ENCODE measurements at places on chromosomes 16 and 17.

DNA sequence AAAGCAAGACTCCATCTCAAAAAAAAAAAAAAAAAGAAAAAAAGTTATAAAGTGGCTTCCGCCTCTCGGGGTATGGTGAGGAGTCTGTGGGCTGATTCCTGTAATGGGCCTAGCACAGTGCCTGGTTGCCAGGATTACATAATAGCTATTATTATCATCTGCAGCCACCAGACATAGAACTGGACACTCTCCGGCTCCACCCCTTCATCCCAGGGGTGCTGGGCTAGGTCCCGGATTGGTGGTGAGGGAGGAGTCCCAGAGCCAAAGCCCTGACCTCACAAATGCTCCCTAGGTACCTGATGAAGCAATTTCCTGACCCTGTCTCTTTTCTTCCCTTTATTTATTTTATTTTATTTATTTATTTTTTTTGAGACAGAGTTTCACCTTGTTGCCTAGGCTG lies 11.6 kb upstream of the ADGRG1 start:
- DNase-seq = no peak

- DNase-seq = no peak
These were observed 65.1 kb downstream of the SMURF2 start for GRCh38 chr17:64596988-64597387.

- DNase-seq = no peak
These were observed 421.9 kb downstream of the PMP22 start for GRCh38 chr17:14843086-14843795.

DNA sequence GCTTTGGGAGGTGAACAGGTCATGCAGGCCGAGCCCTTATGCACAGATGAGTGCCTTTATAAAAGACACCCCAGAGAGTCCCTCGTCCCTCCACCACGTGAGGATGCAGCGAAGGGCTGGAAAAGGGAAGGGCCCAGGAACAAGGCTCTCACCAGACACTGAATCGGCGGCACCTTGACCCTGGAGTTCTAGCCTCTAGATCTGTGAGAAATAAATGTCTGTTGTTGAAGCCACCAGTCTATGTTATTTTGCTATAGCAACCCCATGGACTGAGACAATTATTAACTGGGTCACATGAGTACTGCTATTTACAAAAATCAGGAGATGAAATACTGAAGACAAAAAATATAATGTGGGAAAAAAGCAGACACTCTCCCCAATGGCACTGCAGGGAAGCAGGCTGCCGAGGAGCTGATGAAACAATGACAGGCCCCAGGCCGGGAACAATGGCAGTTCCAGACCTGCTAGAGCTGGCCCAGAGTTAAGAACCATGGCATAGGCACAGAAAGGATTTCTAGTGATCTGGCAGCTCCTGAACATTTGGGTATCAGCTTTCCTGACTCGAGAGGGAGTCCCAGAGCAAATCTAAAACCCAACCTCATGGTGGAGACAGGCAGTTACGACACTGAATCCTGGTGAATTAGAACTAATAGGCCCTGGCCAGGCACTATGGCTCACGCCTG lies 17.8 kb upstream of the GGA2 start:
- DNase-seq = no peak

DNA sequence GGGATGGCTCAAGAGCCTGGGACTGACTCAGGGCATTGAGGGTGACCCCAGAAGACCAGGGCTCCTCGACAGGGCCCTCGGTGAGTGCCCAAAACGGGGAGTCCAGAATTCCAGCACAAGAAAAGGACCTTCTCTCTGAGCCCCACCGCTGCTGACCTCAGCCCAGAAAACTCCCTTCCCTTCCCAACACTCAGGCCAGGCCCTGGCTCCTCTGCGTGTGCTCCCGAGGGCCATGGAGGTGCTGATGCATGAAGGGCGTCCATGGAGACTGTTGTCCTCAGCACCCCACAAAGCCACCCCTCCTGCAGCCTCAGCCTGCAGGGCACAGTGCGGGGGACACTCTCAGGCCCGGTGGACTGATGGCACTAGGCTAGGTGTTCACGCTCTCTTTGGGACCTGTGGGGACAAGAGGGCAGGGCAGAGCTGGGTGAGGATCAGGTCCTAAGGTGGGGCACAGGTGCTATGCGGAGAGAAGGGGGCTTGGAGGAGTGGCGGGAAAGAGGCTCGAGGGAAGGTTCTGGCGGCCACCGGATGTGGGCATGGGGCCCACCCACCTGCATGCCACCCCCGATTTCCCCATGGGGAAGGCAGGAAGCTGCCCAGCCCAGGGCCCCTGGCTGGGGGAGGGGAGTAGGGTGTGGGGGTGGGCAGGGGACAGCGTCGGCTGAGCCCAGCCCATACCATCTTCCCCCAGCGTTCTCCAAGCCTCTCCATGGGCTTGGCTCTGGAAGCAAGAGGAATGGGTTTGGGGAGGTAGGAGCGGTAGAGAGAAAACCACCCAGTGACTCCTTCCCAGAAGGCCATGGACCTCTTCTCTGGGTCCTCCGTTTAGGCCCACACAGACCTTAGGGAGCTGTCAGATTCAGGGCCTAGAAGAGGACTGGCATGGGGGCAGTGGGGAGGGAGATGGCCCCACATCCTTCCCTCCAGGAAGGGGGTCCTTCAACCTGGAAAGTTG lies 4.5 kb upstream of the TSPOAP1 start:
- no peak for DNase-seq

GRCh38 chr17:83109793-83110645 lies 30.6 kb downstream of the METRNL start:
- DNase-seq = no peak

GRCh38 chr17:2903193-2903974 lies 107.1 kb downstream of the RAP1GAP2 start:
- no peak for DNase-seq

GRCh38 chr16:28990375-28991040 lies 5.7 kb downstream of the LAT start:
- DNase-seq = no peak

GRCh38 chr16:46748775-46749705 lies 896 bp upstream of the MYLK3 start:
- no peak for DNase-seq

DNA sequence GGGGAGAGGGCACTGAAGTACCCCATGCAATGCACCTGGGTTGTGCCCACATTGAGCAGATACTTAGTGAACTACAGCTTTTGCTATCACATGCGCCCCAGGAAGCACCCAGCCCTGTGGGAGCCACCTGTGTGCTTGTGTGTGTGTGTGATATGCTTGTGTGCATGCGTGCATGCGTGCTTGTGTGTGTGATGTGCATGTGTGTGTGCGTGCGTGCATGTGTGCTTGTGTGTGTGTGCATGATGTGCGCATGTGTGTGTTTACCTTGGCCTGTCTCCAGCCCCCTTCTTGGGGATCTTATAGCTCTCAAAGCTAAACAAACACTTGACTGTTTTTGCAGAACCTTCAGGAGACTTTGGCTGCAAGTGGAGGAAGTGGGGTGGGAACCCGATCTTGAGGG lies 841 bp downstream of the C16orf89 start:
- DNase-seq = no peak

- DNase-seq = no peak
These were observed 5.7 kb downstream of the LLGL1 start for GRCh38 chr17:18231164-18231563.

- peak; percentile 67 for DNase-seq
These were observed 1.7 kb upstream of the CBX8 start for GRCh38 chr17:79798299-79799173.

DNA sequence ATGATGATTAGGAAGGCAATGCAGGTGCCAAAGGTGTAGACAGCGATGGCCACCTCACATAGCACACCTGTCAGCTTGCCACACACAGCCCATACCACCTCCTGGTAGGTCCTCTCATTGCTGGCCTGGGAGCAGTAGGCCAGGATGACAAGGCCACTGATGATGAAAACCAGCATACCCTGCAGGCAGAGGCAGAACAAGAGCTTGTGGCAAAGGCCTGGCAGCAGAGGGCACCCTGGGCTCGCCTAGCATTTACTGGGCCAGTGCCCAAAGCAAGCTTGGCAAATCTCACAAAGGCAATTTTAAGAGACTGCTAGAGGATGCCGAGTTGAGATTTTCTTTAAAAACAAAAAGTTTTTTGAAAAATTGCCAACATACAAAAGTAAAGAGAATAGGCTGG lies 5.9 kb downstream of the SLC38A7 start:
- DNase-seq = no peak

DNA sequence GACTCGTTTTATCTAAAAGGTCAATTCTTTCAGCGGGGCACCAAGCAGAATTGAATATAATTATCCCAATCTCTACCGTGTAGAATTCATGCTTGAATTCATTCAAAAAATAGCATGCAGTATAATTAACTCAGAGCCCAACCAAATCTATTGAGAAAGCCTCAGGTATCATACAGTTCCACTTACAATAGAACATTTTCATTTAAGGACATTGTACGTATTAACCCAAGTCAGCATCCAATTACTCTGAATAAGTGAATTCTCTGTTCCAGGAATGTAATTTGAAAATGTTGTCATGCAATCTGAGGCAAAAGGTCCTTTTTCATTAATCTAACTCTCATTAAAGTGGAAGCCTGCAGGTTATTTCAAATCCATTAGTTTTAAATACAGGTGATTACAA lies 78.5 kb downstream of the SALL1 start:
- no peak for DNase-seq

GRCh38 chr16:9042533-9042932 lies 48.9 kb upstream of the HAPSTR1 start:
- no peak for DNase-seq

GRCh38 chr16:75380870-75381269 lies 52.4 kb downstream of the CFDP1 start:
- no peak for DNase-seq

DNA sequence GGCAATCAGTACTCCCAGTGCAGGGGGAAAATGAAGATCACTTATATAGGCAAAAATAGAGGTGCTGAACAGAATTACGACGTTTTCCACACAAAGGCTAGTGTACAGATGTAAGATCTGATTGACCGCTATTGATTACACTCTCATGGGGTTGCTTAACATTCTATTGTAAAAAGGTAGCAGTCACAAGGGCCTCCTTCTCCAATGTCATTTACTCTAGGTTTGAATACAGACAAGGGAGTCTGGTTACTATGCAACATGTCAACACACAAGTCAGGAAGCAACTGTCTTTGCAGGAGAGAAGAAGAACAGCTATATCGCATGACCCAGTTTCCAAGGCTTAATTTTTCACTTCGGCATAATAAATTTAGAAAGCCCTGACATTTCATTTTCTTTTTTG lies 7.9 kb downstream of the KRT37 start:
- no peak for DNase-seq

DNA sequence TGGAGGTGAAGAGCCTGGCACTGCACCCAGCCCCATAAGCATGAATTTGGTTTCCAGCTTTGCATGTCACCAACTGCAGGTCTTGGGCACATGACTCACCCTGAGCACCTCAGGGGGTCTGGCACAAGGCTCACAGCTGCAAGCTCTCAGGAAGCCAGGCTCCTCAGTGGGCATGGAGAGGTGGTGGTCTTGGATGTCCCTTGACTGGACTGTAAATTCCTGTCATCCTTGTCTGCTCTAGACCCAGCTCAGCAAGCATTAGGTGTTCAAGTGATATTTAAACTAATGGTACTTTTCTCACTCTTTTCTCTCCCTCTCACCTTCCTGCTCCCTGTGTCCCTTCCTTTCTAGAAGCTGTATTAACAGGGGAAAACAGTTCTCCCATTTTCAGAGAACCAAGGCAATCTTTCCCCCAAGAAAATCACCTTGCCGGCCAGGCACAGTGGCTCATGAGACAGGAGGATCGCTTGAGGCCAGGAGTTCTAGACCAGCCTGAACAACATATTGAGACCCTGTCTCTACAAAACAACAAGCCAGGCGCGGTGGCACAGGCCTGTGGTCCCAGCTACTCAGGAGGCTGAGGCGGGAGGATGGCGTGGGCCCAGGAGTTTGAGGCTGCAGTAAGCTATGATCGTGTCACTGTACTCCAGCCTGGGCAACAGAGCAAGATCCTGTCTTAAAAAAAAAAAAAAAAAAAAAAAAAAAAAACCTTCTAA lies 5.1 kb upstream of the KIFC3 start:
- DNase-seq = no peak

- DNase-seq = peak; percentile 97
These were observed at the start of gene SARM1 for GRCh38 chr17:28371245-28372202. SARM1 (plus strand) TSS chr17:28371694; CDS start chr17:28372033, 339 bp downstream.

- no peak for DNase-seq
These were observed 26.5 kb downstream of the EPN2 start for GRCh38 chr17:19263641-19264051.

- no peak for DNase-seq
These were observed 41.2 kb downstream of the TMC5 start for GRCh38 chr16:19458722-19459379.

- no peak for DNase-seq
These were observed 895 bp downstream of the SEPTIN1 start for GRCh38 chr16:30381291-30382041.

DNA sequence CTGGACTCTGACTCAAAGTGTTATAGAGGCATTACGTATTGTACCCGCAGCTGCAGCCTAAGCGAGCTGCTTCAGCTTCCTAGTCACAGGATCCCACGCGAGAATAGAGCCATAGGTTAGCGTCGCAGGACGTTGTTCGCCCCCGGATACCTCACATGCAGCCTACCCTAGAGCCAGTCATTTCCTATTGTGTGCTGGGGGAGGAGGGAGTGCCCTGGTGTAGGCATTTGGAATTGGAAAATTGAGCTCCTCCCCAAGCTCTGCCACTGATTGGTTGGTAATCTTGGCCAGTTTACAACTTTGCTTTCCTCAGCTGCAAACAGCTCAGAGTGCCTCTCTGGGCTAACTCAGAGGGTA lies 530 bp downstream of the NAA60 start:
- no peak for DNase-seq

DNA sequence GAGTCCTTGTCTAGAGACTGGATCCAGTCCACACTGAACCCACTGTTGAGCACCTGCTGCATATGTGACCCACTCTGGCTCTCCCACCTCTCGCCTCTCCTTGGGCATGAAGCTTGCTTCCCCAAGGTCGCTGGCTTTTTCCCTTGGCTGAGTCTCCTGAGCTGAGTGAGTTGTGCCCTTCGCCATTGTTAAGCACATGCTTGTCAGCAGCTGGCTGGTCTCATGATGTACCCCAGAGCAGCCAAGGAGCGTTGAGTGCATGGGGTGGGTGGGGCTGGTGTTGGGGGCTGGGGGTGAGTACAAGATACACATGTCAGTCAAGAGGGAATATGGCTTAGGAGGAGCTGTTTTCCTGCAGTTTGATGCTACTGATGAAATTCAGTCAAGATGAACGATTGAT lies 165.6 kb downstream of the SNX29 start:
- no peak for DNase-seq
